ENCODE measurements at places on chromosomes 6 and 20.
A peak's percentile ranks its signal among the peaks of the same experiment; 100 is the strongest.

- no peak for DNase-seq
These were observed 4.1 kb downstream of the HTR1E start for GRCh38 chr6:86941461-86941860.

DNA sequence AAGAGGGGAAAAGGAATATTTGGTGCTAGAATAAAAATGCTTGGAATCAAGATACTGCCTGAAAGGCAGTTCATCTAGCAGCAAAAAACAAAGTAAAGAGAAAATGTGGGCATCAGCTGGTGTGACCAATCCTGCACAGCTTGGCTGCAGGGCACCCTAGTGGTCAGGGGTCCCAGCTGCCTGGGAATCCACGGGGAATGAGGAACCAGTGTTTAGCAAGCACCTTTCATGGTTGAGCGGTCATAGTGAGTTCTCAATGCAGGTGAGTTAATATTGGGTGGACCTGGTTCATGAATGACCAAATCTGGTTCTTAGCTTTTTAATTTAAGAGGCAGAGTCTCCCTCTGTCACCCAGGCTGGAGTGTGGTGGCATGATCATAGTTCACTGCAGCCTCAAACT, 53.3 kb downstream of the CAP2 start:
- no peak for DNase-seq

GRCh38 chr6:30942338-30943060, 1.7 kb downstream of the MUCL3 start:
- DNase-seq = peak; percentile 89

GRCh38 chr6:45681860-45682511, 304.3 kb upstream of the SUPT3H start:
- peak; percentile 48 for DNase-seq

GRCh38 chr6:142387997-142388815, 86.4 kb downstream of the ADGRG6 start:
- peak; percentile 55 for DNase-seq

DNA sequence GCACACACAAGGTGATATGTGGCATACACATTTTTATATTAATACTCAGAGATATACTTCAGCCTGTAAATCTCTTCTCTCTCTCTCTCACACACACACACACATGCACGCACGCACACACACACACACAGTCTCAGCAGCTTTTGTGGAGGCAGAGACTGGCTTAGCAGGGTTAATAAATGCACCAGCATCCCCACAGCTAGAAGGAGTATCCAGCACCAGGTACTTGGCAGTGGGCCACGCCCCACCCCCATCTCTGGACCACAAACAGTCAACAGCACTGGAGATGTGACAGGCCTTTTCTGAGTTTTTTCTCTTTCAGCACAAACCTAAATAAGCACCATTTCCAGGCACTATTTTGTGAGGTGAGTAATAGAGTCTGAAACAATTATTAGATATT, 47.3 kb upstream of the LRFN2 start:
- DNase-seq = no peak

- DNase-seq = peak; percentile 10
These were observed 92.7 kb upstream of the LY86 start for GRCh38 chr6:6495851-6496250.

DNA sequence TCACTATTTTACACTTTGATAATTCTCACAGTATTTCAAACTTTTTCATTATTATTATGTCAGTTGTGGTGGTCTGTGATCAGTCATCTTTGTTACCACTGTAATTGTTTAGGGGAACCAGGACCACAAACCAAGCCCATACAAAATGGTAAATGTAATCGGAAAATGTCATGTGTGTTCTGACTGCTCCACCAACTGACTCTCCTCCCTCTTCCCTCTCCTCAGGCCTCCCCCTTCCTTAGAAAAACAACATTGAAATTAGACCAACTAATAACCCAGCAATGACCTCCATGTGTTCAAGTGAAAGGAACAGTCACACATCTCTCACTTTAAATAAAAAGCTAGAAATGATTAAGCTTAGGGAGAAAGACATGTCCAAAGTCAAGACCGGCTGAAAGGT, 63.8 kb downstream of the GMDS start:
- no peak for DNase-seq

- no peak for DNase-seq
These were observed 7.5 kb downstream of the SMPD2 start for GRCh38 chr6:109447878-109448555.

- DNase-seq = no peak
These were observed 104.8 kb downstream of the HACE1 start for GRCh38 chr6:104754788-104755409.

GRCh38 chr6:80442366-80442765, 335.9 kb downstream of the BCKDHB start:
- peak; percentile 53 for DNase-seq

GRCh38 chr20:25447671-25448070, 40.2 kb downstream of the GINS1 start:
- DNase-seq = no peak

DNA sequence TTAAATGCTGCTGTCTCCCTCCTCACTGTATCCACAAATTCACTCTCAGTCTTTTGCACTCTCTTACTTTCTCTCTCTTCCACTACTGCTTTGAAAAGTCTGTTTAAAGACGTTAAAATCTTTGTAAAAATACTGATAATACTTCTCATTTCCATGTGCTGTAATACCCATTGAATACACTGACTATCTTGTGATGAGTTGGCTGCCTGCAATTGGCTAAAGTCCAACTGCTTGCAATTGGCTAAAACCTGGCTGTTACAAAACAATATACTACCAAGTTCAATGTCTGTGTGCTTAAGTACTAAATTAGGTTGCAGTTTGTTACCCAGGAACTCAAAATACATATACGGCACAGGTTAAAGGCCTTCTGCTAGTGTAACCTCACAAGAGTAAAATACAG, 264.8 kb downstream of the THBS2 start:
- DNase-seq = no peak

DNA sequence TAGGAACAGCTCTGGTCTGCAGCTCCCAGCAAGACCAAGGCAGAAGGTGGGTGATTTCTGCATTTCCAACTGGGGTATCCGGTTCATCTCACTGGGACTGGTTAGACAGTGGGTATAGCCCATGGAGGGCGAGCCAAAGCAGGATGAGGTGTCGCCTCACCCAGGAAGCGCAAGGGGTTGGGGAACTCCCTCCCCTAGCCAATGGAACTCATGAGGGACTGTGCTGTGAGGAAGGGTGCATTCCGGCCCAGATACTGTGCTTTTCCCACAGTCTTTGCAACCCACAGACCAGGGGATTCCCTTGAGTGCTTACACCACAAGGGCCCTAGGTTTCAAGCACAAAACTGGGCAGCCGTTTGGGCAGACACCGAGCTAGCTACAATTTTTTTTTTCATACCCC, 21.8 kb downstream of the HDDC2 start:
- no peak for DNase-seq

DNA sequence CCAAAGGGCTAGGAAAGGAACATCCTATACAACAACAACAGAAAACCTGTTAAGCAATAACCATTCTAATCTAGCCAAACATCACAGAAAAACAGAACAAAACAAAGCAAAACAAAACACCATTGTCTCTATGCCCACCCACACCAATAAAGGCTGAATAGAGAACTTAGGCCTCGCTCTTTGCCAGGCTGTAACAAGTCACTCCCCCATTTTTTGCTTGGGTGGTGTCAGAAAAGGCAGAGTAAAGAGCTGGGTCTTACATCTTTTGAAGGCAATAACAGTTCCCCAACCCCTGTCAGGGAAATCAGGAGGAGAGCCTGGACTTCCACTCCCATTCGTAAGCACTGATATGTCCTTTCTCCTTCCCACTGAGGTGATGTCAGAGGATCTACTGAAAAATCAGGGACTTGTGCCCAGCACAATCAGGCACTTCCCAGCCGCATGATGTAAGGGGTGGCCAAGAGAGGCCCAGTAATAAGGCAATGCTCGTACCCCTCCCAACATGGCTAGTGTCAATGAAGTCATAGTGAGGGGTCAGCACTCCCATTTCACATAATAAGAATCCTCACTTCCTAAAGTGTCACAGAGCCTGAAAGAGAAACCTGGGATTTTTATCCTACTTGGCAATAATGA, 31.0 kb downstream of the THEMIS start:
- no peak for DNase-seq

DNA sequence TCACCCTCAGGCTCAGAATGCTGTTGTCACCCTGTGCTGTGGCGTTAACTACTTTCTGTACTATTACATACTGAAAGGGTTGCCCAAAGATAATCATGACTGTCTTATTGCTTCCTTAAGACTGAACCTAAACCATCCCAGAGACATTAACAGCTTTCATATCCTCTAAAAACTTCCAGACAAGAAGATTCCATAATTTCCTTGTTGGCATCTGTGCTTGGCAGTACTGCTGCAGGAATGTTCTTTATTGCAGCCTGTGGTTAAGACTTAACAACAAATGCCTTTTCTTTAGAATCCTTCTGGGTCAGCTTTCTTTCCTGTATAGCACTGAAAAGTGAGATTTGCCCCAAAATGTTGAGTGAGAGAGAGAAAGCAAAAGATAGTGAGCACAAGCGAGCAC, 109.7 kb downstream of the GJA10 start:
- DNase-seq = no peak

GRCh38 chr6:78614961-78615360, 252.4 kb upstream of the IRAK1BP1 start:
- DNase-seq = no peak

GRCh38 chr6:43803783-43804549, 34.0 kb downstream of the VEGFA start:
- no peak for DNase-seq

DNA sequence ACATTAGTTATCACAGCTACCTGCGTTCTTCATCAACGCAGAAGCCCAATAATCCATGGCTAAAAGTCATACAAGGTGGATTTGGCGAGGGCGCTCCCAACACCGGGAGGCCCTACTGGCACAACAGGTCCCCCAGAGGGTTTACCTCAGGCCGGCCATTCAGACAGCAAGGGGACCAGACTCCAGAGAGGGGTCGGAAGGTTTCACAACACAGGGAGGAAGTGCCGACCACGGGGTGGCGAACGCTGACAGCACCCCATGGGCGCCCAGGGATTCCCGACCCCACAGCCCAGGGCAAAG, 1515.9 kb upstream of the DEFB115 start:
- DNase-seq = no peak

DNA sequence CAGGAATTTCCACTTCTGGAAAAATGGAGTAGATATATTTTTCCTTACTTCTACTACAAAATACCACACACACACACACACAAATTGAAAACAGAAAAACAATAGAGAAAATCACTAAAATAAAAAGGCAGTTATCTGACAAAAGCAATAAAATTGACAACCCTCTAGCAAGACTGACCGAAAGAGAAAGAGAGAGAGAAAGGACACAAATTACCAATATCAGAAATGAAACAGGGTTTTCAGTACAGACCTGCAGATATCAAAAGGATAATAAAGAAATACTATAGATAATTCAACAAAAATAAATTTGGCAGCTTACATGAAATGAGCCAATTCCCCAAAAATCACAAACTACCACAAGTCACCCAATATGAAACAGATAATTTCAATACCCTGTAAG, 104.7 kb downstream of the OPRM1 start:
- DNase-seq = no peak

GRCh38 chr6:152087701-152088100, 280.2 kb downstream of the ESR1 start:
- no peak for DNase-seq

DNA sequence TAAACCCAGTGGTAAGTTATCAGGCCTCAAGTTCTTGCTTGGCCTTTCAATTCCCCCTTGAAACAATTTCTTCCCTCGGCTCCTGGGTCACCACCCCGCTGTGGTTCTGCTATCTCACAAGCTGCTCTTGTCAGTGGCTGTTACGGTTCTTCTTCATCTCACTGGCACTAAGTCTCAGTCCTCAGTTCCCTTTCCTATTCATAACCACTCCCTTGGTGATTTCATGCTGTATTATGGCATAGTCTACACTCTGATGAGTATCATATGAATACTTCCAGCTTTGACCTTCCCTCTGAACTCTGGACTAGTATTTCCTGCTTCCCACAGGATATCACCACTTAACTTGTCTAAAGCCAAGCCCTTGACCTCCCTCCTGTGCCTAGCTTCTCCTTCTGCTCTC, 7.9 kb downstream of the TAAR1 start:
- DNase-seq = no peak

DNA sequence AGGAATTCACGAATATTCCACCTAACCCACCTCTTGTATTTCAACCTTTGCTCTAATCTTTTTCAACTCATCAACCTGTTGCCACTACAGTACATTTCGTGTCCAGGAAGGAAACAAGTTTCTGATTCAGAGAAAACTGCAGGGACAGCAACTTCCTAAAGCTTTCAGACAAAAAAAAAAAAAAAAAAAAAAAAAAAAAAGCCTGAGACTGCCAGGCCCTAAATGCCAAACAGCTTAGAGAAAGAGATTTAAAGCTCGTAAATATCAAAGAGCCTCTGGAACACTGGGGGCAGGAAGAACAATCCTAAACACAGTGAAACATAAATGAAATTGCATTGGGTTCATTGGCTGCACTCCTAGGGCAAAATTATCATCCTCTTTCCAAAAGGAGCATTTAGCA, 411.2 kb upstream of the SPTLC3 start:
- DNase-seq = no peak

GRCh38 chr20:49344975-49345374, 67.1 kb upstream of the ZNFX1 start:
- peak; percentile 98 for DNase-seq

- DNase-seq = no peak
These were observed 60.1 kb downstream of the TRIM38 start for GRCh38 chr6:26022737-26023136.

DNA sequence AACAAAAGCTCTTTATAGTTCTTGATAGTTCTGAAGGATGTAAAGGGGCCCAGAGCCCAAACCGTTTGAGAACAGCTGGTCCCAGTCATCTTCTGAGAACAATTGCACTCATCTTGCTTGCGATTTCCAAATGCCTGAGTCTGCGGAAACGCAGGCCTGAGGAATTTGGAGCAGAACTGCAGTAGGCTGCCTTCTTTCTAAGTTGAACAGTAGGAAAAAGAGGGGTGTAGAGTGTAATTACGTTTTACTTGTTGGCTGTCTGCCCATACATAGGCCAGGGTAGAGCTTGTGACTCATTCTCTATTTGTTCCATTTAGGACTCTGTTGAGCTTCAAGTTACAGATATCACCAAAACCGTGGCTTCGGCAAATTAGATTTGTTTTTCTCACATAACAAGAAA, 42.0 kb upstream of the KIF16B start:
- DNase-seq = peak; percentile 58

DNA sequence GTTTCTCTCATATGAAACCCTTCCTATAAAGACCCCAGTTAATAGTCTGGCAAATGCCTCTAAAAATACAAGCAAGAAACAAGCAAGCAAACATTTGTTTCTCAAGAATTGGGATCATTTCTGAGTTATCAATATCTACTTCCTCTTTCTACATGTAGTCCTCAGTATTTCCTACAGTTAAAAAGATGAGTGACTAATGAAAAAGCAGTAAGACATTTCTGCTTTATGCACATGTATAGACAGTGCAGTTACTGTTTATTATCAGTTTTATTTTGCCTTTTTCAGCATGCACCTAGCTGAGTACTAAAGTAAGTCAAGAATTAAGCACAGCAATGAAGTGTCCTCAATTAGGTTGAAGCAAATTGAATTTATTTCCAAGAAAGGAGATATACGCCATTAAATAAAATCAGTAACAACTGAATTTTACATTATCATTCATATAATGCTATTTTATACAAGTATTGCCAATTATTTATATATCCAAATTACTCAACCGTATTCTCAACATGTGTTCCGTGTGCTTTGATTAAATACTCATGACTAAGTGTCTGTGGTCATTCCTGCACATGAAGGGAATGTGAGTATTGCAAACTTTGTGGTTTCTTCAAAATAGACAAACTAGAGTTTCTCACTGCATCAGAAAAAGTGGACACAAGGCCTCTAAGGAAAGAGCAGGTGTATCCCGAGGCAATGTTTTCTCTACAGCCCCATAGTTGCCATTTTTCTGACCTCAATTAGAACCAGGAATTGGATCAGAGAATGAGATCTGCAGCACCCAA, 159.3 kb upstream of the MARCKS start:
- DNase-seq = peak; percentile 87
